Fibroblast of upper back skin (primary cell): ENCODE measurements at places on chromosomes 6 and 20.
A peak's percentile ranks its signal among the peaks of the same experiment; 100 is the strongest.

GRCh38 chr6:11008821-11009220 lies 35.3 kb downstream of the ELOVL2 start:
- DNase-seq: peak; percentile 34

GRCh38 chr6:168040856-168041496 lies 38.0 kb downstream of the FRMD1 start:
- no peak for DNase-seq

- peak; percentile 46 for DNase-seq
Observed at GRCh38 chr6:89944181-89944755, 50.0 kb downstream of the GJA10 start.

- no peak for DNase-seq
Observed at GRCh38 chr20:45523821-45524220, 8.4 kb upstream of the SPINT3 start.

DNA sequence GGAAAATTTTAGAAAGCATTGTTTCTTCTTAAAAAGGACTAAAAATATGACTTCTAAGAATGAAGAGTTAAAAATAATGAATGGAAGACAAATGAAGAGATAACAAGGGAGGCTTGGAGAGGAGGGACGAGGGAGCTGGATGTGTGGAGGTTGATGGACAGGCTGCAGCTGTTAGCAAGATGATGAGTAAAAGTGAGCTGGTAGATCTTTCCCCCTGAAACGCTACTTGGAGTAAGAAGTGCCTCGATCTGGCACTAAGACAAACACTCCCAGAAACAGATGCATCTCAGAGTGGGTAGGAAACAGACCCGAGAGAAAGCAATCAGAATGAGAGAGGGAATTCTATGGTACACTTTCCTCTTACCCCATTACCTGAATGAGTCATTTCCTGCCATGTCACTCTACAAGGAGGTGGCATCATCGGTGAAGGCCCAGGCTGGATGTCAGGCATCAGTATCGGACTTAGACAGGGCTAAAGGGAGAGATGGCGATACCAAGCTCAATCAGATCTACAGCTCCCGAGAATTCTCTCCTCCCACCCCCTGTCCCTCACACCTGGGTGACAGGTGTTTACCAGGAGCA lies 154.1 kb upstream of the BMP2 start:
- DNase-seq: no peak

GRCh38 chr20:40503119-40503518 lies 185.9 kb downstream of the MAFB start:
- DNase-seq: no peak

DNA sequence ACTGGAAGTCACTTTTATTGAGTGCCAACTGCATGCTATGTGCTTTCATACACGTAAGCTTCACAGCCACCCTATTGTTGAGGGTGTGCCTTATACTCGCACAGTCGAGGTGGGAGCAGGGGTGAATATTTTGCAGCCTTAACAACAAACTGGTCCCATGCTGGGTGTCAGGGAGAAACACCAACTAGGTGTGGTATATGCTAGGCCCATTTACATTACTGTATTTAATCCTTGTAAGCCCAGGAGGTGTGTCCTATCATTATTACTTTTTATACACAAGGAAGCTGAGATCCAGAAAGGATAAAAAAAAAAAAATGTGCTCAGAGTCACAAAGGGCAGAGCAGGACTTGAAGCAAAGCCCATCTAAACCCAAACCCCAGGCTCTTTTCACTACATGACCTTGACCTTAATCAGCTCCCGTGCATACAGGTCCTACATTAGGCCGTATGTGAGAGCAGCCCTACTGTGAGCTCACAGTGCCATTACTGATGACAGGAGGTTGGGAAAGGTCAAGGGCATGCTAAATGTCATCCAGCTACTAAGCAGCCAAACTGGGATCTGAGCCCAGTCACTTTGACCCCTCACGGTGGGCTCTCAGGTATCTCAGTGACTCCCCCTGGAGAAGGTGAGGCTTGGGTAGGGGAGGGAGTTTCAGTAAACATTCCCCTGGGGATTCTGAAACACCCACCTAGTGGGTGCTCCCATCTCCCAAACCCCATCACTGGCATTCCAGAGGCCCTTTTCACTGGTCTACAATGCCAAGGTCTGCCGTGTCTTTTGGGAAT lies 61.7 kb downstream of the BFSP1 start:
- DNase-seq: no peak

DNA sequence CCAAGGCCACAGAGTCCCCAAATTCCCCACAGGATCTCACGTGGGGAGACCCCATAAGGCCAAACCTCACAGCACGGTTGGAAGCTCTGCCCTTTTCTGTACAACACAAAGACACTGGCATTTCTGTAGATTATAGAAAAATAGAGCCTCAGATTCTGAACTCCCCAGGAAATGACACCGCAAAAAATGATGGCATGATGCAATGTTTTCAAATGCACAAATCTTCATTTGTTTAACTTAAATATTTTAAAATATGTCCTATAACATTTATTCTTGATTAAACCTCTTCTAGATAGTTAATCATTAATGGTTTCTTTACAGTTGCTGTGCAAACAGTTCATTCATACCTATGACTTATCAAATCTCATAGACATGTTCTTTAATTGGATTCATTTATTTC lies 33.8 kb downstream of the SIM1 start:
- no peak for DNase-seq

DNA sequence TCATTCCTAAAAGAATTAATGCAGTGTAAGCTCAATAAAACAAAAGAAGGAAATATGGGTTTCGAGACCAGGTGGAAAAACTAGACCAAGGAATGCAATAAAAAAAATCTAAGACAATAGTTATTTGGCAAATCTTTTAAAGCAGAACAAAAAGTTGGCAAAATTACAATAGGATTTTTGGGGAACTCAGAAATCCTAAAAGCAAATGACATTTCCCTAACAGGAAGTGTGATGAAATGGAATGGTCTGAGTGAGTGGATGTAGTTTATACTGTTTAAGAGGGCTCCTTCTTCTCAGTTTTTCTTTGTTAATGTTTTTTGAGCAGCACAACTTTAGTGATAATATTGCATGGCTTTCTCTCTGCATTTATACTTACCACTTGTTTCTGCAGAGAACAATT lies 190.0 kb downstream of the PLCB4 start:
- no peak for DNase-seq

GRCh38 chr20:56501116-56501515 lies 23.4 kb upstream of the FAM209A start:
- DNase-seq: no peak

DNA sequence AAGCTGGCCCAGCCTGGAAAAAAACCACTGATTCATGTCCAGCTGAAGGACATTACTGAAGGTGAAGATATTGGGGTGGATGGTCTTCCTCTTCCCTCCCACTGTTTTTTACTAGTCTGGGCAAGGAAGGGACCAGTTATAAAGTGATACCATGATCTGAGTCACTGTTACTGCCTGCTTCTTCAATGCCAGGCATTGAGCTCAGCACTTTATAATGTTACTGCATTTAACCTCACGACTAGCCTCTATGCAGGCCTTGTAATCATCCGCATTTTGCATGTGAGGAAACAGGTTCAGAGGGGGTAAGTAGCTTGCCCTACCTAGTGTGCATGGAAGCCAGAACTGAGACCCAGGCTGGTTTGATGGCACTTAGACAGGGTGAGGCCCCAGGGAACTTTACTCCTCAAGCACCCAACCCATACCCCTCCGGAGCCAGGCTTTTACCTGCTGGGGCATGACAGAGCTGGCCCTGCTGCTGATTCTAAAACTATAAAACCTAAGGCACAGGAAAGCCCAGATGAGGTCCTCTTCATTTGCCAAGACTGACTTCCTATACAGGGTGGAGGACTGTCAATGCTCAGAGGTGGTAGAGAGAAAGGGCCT lies 11.0 kb upstream of the KCNK5 start:
- no peak for DNase-seq

GRCh38 chr20:62553136-62553837 lies 77.5 kb upstream of the GATA5 start:
- no peak for DNase-seq

- DNase-seq: peak; percentile 91
Observed at GRCh38 chr6:111573892-111574797, 31.5 kb downstream of the TRAF3IP2 start.

DNA sequence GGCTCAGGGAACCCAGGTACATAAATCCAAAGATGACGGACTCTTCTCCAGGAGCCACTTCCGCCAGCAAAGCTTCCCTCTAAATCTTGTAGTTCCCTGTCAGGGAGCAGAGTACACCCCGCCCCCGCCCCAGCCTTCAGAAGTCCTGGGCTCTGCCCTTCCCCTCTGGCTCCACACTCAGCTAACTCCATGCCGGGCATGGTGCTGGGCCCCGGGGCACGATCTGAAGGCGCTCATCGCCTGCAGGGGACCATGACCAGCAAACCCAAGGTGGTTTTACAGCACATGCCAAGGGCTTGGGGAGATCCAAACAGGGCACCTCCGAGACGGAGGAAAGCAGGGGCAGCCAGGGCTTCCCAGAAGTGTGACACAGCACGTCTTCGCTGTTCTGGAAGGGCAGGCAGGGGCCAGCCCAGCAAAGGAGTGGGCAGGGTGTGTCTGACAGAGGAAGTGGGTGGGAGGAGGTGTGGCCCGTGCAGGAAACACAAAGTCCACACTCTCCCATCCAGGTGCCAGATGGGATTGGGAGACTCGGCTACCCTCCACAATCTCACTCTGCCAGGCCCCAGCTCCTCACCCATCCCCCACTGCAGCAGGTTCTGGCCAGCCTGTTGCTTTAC lies 41.6 kb upstream of the SLC22A2 start:
- DNase-seq: no peak

GRCh38 chr20:22823119-22823518 lies 212.0 kb upstream of the SSTR4 start:
- DNase-seq: no peak

DNA sequence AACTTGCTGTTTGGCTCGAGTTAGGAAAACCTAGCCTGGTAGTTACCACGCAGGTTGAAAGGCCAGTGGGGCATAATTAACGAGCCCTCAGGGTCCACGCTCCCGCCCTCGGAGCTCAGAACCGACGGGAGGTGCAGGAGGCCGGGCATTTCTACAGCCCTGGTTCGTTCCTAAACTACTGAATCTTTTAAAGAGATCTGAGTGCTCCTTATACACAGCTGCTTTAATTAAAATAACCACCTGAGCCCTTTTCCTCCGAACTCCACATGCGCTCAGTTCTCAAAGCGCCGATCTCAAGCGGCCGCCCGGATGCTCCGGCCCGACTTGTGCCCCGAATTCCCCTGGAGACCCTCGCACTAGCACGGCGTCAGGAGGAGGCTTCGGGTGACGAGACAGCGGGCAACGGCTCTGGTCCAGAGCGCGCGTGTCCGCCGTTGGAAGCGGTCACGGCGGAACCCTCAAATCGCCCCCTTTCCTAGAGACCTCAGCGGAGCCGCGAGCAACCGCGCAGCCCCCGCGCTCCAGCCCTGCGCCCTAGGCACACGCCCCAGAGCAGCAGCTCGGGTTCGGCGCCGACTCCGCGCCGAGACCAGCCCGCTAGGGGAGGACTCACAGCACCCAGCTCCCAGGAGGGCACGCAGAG lies 397 bp downstream of the WDR27 start:
- no peak for DNase-seq

DNA sequence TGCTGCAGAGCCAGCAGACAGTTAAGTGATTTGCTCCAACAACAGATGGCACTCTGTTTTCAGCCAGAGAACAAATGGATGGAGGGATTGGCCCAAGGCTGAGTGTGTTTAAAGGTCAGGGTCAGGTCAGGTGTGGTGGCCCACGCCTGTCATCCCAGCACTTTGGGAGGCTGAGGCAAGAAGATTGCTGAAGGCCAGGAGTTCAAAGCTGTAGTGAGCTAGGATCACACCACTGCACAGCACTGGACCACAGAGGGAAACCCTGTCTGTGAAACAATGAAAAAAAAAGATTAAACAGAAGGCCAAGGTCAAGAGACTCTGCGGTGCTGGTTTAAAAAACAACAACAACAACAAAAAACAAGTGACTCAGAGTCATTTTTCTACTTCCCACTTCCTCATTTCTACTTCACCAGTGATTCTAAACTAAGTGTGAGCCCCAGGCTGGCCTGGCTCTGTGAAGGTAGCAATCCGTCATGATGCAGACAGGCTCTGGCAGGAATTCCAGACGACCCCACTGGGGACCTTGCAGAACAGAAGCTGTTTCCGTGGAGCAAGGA lies 42.5 kb upstream of the ARMC2 start:
- DNase-seq: no peak

- DNase-seq: peak; percentile 67
Observed at GRCh38 chr6:26329763-26330511, 35.1 kb upstream of the BTN3A2 start.

DNA sequence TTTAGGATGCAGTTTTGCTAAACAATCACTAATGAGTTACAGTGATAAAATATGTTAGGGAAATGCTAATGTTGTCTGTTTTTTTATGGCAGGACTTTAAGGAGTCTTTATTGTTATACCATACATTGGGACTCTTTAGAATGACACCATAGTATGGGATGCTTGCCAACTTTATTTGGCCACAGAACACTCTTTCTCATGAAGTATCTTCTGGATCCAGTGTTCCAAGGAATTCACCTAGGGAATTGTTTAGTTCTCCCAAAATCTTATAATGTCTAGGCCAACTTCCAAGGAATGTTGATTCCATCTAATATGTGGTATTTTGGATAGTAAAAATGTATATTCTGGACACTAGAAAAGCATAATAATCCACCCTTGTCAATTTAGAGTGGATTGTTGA lies 3.3 kb downstream of the RIN2 start:
- DNase-seq: peak; percentile 37

- DNase-seq: no peak
Observed at GRCh38 chr20:35462351-35462750, 7.0 kb downstream of the CEP250 start.

DNA sequence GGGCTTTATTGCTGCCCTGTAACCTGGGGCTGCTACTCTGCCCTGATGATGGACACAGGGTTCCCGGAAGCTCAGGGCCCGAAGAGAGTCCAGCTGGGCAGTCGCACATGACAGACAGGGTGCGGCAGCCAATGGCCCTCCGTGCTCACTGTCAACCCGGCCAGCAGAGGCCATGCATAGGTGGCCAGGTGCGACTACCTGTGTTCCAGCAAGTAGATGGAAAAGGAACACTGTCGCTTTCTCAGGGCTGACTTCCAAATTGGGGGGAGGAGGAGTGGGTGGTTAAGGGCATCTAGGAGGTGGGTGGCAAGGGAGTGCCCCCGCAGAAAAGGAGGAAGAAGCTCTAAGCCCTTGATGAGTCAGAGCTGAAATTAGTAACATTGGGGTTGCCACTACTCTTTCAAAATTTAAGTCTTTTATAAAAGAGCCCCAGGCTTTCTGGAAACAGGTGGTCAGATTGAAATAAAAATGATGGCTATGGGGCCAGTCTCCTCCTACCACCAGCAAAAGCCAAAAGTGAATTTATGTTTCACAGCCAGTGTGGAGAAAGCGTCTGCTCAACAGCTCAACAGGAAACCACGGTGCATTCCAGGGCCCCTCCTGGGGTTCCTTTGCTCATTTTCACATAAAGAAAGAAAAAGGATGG lies 2.3 kb upstream of the RAMACL start:
- peak; percentile 90 for DNase-seq

DNA sequence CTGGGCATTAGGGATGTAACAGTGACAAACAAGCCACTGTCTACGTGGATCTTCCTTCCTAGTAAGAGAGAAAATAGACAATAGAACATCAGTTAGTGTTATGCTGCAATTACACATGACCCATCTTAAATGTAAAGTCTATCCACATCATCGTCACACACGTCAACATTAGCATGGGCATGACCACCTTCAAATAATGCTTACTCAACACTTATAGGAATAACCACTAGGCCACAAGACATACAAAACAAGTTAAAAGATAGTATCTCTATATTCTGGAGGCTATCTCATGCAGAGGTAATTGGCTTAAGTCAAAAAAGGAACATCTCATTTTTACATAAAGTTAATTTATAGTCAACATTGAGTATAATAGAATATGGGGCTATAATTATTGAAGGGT lies 156.5 kb downstream of the MOXD1 start:
- DNase-seq: no peak
